ENCODE measurements at places on chromosomes 7 and 10. TPM values are rescaled to one million over a fixed set of nuclear protein-coding genes. Genes with fewer than 3 reads are reported as not detected.

Gene C7orf57
- total RNA-seq = 0.06 TPM

GRCh38 chr10:86376403-86376802 is 9.8 kb upstream of the GRID1 start:
- no peak for DNase-seq

DNA sequence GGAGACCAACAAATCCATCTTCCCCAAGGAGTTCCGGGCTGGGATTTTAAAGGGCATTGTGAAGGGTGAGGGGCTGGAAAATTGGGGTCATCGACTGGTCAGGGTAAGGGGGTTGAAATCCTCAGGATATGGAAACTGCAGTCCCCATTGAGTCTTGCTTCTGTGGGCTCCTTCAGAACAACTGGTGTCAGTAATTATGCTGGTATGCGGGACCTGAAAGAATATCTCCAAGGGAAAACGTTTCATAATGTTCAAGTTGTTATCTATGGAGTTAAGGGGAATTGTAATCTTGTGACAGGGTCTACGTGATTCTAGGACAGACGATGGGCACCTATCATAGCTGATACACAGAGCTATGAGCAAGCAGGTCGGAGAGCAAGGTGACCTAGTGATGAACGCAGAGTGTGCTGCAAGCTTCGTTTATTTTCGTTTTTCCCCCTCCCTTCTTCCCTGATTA is 494 bp upstream of the RHBDD2 start:
- no peak for DNase-seq

Gene NEUROG3
- total RNA-seq = 0.14 TPM

DNA sequence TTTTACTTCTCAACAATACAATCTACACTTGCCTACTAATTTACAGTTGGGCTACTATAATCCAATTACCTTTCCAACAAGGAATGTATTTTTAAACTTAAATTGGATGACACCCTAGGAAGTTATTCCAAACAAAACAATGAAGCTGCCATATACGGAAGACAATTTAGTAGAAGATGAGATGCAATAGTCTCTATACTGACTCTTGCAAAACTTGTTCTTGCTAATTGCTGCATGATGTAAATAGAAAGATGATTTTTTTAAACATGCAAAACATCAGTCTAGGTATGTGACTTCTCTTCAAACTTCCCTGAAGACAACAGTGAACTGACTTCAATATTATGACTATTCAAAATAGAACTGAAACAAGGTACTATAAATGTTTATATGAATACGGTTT is 17.6 kb downstream of the NT5C3A start:
- DNase-seq = no peak

DNA sequence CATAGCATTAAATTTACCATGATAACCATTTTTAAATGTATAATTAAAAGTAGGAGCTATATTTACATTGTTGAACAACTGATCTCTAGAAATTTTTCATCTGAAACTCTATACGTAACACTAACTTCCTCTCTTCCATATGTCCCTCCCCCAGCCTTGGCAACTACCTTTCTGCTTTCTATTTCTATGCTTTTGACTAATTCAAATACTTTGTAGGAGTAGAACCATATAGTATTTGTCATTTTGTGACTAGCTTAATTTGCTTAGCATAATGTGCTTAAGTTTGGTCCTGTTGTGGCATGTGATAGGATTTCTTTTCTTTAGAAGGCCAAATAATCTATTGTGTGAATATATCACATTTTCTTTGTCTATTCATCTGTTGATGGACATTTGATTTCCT is 225.3 kb upstream of the POT1 start:
- DNase-seq = no peak

Gene HKDC1
- total RNA-seq = 0.23 TPM

Gene ZP3
- 0.97 TPM for total RNA-seq

- no peak for DNase-seq
Observed at GRCh38 chr10:122454071-122454470, 382 bp upstream of the ARMS2 start.

Gene SPDYE11
- total RNA-seq = not detected

DNA sequence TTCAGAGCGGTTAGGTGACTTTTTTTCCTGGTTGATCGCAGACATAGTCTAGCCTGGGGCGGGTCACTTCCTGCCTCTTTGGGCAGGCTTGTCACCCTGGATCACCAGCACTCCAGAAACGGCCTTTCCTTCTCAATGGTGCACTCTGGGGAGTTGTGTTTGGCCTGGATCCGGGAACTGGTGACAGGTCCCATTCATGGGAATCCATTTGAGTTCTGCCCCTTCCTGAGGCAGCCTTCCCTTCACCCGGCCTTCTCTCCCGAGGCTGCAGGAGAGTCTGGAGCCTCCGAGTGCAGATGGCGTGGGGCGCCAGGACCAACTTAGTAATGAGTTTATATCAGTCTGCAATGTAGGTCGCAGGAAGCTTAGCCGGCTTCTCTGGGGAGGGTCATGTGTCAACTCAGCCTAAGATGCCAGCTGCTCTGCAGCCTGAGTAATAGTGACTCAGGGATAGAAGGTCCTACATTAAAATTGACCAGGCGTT is 54.2 kb downstream of the TACR2 start:
- DNase-seq = peak; percentile 75

GRCh38 chr10:61140765-61141392 is 196.9 kb upstream of the RHOBTB1 start:
- DNase-seq = peak; percentile 69

Gene PTPRN2
- total RNA-seq = 0.97 TPM

DNA sequence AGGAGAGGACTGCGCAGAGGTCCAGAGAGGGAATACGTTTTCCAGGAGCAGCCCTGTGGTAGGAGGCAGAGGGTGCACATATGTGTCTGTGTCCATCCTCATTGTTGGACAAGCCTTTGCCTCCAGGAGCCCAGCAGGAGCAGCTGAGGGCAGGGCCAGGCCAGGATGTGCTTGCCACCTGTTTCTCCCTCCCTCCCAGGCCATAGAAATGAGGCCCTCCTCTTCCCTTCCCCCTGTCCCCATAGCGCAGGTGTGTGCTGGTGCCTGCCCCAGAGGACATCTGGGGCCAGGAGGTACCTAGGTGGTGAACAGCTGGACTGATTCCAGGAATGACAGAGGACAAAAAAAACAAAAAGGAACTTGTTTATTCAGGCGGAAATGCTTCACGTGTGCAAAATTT is 10.5 kb upstream of the CXCL12 start:
- DNase-seq = no peak

GRCh38 chr7:95316588-95316987 is 7.7 kb downstream of the PON1 start:
- no peak for DNase-seq

DNA sequence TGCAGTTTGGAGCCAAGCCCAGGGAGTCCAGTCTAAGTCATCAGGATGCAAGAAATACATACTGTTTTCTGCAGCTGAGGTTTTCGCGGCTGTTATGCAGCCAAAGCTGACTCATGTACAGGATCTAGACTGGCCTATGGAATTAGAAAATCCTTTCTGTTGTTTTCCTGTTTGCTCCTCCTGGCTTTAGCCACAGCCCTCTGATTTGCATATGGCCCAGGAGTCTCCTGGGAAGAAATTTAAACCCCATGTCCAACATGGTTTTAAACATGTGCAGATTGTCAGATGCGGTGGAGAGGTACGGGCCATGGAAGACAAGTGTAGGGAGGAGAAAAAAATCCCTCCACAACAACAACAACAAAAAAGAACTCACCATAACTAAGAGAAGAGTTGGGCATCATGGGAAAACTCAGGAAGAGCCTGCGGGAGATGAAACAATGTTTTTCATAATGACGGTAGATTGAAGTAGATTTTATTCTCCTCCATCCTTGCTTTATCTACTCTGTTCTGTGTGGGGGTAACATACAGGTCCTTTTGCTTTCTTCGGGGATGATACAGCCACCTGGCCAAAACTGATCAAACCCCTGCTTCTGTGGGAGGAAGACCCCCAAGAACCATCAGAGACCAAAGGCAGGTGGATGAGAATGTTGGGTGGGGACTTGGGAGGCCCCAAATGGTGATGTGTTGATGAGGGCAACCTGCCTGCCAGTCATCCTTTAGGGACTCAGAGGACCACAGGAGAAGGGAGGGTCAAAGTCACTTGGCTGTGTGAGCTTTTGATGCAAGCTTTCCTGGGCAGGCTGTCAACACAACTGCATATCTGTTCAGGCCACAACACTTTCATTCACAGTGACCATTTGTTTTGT is 29.8 kb upstream of the GNA12 start:
- DNase-seq = peak; percentile 99

DNA sequence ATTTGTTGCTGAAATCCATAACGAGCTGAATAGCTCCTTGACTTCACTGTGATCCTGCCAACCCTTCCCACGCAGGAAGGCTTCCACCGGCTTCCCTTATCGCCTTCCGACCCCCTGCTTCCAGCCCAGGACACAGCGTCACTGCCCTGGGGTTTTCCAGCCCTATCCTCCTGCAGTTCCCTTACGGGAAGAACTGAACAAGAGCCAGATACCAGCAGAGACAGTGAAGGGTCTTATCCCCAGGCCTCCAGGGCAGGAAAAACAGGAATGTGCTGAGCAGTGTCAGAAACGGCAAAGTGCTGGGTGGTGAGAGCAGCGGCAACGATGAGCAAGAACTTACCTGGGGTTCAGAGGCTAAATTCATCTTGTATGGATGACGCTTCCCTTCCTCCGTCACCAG is 22.4 kb downstream of the PDLIM1 start:
- no peak for DNase-seq
